Fibroblast of skin of left quadriceps (primary cell): ENCODE measurements at places on chromosomes 2 and 18.
A peak's percentile ranks its signal among the peaks of the same experiment; 100 is the strongest.

DNA sequence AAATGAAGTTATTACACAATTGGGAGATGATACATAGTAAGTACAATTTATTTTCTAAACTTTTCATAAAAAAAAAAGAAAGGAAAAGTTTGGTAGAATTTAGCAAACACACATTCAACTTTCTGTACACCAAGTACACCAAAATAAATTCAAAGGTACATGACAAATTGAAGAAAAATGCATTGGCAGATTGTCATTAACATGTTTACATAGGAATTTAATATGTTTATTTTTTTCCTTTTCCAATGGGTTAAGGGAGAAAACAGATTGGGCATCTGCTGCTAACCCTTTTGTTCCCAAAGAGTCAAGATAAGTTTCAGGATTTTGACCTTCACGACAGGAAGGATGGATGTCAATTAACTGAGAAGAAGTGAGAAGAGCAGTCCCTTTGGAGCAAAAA, 620.4 kb downstream of the XIRP2 start:
- no peak for DNase-seq

- DNase-seq: peak; percentile 14
These were observed 44.6 kb downstream of the UBE2E3 start for GRCh38 chr2:181025004-181025403.

DNA sequence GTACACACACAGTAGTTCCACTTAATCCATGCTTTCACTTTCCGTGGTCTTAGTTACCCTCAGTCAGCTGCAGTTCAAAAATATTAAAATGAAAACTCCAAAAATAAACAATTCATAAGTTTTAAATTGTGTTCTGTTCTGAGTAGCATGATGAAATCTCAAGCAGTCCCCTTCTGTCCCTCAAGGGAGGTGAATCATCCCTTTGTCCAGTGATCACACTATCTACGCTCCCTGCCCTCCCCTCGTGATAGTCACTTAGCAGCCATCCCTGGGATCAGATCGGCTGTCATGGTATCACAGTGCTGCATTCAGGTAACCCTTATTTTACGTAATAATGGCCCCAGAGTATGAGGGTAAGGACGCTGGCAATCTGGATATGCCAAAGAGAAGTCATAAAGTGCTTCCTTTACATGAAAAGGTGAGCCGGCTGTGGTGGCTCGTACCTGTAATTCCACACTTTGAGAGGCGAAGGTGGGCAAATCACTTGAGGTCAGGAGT, 5.8 kb upstream of the RTN4 start:
- DNase-seq: no peak

DNA sequence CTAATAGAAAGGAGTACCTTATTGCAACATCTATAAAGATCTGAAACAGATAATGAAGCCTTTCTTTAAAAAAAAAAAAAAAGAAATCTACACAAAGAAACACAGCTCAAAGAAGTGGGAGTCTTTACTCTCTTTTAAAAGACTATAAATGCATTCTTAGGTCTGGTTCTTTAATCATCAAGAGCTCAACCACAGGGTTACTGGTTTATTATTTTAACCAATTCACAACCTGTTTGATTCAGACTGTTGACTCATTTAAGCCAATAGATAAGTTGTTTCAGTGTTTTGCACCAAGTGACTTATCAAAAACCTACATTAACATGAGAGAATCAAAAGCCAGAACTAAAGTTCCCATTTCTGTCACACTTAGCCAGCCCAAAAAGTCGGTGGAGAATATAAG, 93.1 kb downstream of the TCF4 start:
- no peak for DNase-seq

DNA sequence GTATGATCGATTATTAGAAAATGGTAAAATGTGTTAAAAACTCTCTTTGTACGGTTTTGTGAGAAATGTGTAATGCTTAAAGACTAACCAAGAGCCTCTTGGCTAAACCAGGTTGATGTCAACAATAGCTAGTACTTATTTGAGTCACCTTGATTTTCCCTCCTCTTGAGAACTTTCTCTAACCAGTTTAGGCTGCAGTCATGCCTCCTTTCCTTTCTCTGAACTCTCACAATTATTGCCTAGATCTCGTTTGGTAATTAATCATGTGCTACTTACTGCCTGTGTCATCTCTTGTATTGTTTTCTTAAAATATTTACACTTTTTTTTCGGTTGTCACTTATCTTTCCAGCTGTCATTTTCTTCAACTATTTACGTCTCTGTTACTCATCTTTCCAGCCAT, 1.1 kb upstream of the EPC2 start:
- DNase-seq: no peak

DNA sequence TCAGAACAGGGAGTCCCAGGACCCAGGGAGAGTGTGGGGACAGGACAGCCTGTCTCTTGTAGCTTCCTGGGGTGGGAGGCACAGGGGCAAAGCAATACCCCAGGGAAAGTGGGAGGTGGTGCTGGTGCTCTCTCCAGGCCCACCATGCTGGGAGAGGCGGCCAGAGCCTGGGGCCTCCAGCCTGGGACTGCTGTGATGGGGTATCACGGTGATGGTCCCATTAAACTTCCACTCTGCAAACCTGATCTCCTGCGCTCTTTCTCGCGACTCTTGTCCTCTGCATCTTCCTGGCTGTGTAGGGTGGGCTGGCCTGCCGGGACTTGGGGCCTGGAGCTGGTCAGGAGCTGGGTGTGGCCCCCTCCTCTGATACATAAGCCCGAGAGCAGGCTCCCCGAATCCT, 8.0 kb upstream of the CAPN10 start:
- no peak for DNase-seq

- DNase-seq: no peak
These were observed 738.7 kb upstream of the LRRTM4 start for GRCh38 chr2:78260861-78261260.

DNA sequence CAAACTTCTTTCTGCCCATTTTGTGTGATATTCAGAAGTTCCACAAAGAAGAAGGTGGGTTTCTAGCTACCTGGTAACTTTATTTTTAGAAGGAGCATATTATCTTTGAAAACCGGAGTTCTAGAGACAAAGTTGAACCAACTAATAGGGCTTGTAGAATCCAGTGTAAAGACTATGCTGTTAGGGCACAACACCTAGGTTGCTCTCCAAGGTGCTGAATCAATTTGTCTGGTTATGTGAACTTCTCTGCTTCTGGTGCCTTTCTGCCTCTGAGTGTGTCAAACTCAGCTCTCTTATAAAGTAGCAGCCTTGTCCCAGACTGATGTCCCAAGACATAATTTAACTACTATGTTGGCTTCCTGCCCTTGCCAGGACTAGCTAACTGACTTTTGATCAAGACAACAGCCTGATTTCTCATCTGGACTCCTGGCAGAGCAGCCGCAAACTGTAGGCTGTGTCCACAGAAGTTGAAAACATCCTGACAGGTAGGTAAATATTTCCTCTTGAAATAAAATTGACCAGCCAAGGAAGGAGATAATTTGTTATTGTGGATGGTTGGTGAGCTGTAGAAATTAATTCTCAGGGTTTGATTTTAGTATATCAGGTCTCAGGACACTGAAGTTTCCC, 119.4 kb downstream of the CYRIA start:
- DNase-seq: peak; percentile 8

DNA sequence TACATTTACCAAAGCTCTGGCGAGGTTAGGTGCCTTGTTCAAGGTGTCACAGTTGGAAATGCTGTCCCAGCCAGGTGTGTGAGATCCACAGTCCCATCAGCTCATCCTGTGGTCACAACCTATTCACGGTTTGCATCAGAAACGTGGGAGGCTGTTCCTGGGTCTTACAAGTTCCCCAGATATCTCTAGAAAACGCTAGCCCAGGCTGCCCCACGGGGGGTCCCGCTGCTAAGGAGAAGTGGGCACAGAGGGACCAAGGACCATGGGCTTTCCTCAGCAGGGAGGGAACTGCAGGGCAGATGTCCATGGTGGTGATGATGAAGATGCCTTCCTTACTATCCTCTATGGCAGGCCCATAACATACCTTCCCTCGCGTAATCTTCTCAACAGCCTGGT, 649 bp downstream of the FECH start:
- DNase-seq: no peak

GRCh38 chr2:239611222-239611795, 210.5 kb upstream of the HDAC4 start:
- no peak for DNase-seq

GRCh38 chr2:193442293-193442692, 1247.6 kb upstream of the TMEFF2 start:
- DNase-seq: no peak

- DNase-seq: no peak
These were observed 61.7 kb downstream of the PLB1 start for GRCh38 chr2:28557389-28558131.

DNA sequence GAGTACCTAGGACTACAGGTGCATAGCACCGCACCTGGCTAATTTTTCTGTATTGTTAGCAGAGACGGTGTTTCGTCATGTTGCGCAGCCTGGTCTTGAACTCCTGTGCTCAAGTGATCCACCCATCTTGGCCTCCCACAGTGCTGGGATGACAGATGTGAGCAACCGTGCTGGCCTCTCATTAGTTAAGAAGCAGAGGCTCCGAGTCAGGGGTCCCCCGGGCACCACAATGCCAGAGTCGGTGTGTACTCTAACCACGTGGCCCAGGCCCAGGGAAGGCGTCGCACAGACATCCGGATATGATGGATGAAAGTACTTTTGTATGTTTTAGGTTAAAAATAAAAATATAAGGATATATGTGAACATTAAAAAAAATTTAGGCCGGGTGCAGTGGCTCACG, 28.3 kb upstream of the HPCAL1 start:
- no peak for DNase-seq

DNA sequence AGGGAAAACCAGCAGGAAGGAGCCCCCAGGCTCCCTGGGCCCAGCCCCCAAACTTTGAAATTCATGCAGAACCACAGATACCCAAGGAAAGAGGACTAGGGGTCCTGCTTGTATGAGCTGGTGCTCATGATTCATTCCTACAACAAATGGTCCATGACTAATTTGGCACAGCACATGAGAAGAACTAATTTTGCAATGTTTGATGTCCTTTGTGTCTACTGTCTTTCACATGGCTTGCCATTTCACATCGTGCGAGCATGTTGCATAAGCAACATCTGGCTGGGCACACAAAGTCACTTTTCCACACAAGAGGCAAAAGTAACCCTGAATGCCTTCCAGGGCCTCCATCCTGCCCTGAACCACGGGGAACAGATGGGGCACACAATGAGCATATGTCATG, 149.6 kb upstream of the APCDD1 start:
- peak; percentile 80 for DNase-seq

DNA sequence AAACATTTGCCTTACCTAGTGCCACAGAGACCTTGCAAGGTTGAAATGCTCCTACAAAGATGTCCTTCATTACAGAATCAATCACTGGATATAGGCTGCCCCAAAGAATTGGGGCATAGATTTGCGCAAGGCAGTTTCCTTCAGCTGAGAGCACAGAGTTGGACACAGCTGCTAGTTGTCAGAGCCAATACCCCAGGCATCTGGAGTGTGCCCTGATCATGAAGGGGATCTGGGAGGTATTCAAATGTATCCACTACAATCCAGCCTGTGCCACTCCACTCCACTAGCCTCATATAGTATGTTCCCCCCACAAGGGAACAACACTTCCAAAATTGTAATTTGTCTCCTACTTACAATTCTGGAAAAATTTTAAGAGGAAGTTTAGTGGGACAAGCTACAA, 62.3 kb upstream of the ITPRID2 start:
- DNase-seq: no peak

DNA sequence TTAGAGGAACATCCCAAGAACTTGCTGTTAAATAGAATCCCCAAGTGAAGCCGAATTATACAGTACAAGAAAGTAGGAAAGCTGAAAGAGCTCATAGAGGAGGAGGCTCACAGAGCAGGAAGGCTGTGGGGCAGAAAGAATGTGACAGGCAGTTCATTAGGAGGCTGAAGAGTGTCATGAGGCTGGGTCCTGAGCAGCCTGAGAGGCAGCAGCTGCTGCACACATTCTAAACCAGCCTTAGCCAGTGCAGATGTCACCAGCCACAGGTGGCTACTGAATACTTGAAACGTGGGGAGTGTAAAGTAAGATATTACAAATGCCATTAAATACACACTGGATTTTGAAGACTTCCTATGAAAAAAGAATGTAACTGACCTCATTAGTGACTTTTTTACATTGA, 490.2 kb upstream of the KLHL29 start:
- no peak for DNase-seq

GRCh38 chr2:218387369-218388194, 5.5 kb downstream of the SLC11A1 start:
- no peak for DNase-seq

GRCh38 chr2:63051042-63051794, 588 bp downstream of the OTX1 start:
- no peak for DNase-seq

- DNase-seq: no peak
These were observed 245.2 kb downstream of the EIPR1 start for GRCh38 chr2:3132466-3132865.

DNA sequence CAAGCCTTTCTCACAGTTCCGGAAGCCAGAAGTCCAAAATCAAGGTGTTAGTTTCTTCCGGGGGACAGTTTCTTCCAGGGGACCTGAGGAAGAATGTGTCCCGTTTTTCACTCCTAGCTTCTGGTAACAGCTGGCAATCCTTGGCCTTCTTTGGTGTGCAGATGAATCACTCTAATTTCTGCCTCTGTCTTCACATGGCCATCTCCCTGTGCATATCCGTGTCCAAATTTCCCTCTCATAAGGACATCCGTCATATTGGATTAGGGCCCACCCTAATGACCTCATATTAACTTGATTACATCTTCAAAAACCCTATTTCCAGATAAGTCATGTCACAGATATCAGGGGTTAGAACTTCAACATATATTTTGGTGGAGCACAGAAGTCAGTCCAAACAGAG, 141.4 kb downstream of the ZEB2 start:
- no peak for DNase-seq

DNA sequence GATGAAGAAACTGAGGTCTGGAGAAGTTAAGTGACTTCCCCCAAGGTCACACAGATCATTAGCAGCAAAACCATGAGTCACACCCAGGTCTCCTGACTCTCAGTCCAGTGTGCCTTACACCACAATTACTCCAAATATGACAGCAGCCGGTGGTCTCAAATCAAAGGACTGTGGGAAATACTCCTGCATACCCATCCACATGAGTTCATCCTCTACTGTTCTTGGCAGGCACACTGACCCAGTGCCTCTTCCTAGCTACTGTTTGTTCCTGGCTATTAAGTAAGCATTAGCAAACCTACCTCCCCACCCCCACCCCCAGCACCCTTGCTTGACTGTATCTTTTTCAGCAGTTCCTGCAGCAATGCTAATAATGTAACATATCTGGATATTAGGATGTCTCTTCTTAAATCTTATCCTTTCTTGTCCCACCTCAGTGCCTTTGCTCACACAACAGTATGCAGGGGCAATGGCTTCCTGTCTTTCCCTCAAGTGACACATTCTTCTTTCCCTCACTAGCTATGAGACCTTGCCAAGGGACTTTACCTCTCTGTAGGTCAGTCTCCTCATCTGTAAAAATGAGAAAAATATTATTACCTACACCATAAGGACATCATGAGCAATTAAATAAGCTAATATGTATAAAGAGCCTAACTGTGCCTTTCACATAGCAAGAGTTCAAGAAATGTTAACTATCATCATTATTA, 46.2 kb downstream of the FAM98A start:
- no peak for DNase-seq
